Retinal pigment epithelial cell (primary cell): ENCODE measurements at places on chromosomes 4 and X.

GRCh38 chr4:3429651-3430050, 12.1 kb upstream of the HGFAC start:
- DNase-seq: no peak

- no peak for DNase-seq
Observed at GRCh38 chr4:74370912-74371311, 6.0 kb downstream of the EREG start.

GRCh38 chr4:146952896-146953295, 7.2 kb upstream of the TTC29 start:
- no peak for DNase-seq

GRCh38 chr4:176002007-176002613, 63.5 kb upstream of the WDR17 start:
- DNase-seq: no peak

DNA sequence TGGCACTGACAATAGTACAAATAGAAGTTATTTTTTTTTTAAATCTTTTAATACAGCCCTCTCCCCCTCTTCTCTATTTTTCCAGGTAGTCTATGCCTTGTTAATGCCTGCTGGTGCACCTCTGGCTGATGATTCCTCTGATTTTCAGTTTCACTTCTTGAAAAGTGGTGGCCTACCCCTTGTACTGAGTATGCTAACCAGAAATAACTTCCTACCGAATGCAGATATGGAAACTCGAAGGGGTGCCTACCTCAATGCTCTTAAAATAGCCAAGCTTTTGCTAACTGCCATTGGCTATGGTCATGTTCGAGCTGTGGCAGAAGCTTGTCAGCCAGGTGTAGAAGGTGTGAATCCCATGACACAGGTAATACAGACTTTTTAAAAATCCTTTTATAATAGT, 99.1 kb downstream of the USP9X start:
- no peak for DNase-seq

DNA sequence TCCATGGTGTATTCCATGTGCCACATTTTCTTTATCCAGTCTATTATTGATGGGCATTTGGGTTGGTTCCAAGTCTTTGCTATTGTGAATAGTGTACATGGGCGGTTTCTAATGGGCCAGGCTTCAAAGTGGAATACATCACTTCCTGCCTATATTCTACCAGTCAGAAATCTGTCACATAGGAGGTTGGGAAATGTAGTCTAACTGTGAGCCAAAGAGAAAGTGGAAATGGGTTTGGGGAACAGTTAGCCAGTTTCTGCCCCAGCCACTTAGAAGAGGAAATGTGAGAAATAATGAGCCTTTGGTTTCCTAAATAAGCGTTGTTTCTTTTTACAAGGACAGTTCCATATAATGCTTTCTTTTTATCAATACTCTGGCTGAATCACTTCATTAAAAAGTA, 85.1 kb upstream of the AP1S2 start:
- no peak for DNase-seq

DNA sequence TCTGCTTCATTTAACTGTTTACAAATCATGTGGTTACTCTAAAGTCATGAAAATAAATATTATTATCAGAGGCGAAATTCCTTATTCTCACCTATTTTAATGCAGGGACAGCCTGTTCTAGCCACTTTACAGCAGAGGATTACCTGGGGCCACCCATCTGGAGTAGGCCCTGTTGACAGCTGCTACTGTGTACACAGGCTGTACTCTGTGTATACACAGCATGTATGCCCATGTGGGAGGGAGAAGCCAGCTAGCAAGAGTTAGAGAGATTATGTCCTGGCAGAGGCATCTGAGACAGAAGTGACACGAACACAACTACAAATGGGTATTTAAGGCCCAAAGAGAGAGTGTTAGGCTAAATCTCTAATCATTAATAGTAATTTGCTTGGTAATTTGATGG, 62.1 kb downstream of the GPRIN3 start:
- no peak for DNase-seq

- no peak for DNase-seq
Observed at GRCh38 chr4:10245751-10246150, 129.2 kb upstream of the WDR1 start.

DNA sequence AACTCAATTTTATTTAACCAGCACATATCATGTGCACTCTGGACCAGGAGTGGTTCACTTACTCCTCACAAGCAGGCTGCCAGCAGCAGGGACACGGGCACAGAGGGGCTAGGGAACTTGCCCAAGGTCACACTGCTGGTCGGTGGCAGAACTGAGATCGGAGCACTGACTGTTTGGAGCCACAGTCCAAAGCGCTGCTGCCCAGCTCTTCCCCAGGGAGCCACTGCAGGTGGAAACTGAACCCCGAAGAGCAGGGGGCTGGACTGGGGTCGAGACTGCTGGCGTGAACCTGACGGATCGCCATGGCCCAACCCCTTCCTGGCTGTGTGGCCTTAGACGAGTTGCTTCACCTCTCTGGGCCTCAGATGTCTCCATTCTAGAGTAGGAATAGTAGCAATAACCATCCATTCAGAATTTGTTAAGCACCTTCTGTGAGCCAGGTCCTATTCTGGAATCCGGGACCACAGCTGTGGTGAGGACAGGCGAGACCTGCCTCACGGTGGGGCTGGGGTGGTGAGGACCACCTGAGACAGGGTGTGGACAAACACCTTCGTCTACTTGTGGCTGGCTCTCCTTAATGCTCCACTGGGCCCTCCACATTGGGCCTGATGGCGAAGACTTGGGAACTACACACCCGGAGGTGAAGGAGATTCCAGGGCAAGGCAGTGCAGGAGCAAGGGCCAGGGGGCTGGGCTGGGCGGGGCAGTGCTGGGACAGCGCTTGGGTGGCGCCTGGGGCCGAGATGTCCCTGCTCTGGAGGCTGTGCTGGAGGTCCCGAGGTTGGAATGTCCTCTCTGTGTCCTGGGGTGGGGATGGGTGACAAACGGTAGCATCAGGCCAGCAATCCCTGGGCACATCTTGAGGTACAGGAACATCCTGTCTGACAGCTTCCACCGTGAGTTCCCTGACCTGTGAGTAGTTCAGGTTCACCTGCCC, 32.0 kb upstream of the KIAA0232 start:
- no peak for DNase-seq

- DNase-seq: no peak
Observed at GRCh38 chr4:153025406-153025805, 89.3 kb downstream of the FHDC1 start.

DNA sequence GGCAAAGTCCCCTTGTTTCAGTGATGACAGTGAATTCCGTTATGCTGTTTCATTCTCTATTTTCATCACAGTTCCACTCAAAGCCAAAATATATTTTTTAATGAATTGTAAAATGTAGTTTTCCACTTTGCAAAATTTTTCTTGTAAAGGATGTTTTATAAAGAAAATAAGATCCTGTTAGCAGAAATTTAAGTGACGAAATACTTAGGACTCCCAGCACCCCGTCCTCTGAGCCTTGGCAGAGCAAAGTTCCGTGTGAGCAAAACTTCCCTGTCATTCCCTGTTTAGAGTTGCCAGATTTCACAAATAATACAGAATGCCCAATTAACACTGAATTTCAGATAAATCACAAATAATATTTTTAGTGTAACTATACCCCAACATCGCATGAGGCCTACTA, 81.0 kb upstream of the RBPJ start:
- DNase-seq: no peak

DNA sequence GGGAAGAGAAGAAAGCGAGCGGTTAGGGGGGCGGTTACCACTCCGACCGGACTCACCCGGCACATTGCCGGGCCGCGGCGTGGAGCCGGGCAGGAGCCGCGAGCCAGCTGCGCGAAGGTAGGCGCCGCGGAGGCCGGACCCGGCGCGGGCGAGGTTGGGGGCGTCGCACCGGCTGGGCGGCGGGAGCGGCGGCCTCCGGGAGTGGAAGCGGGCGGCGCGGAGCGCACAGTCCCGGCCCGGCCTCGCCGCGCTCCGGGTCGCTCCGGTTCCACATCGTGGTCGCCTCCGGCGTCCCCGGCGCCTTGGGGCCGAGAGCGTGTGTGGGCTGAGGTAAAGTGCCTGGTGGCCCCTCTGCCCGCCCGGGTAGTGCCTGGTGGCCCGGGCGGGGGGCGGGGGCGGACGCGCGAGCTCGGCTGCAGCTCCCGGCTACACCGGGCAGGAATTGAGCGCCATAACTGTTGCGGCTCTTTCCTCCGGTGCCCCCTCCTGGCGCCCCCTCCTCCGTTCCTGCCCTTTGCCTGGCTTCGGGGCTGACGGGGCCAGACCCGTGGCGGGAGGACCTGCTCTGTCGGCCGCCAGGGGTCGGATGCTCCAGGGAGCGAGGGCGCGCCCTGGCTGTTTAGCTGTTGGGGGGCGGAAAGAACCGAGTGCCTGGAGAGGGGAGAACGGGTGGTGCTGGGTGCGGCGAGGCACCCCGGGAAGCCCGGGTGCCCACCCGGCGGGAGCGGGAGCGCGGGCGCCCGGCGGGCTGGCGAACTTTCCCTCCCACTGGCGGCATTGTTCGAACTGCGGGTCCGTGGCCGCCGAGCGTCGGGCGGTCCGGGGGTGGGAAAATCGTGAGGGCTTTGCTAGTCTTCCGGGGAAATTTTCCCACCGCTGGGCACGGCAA, 626 bp downstream of the JADE3 start:
- DNase-seq: no peak

- no peak for DNase-seq
Observed at GRCh38 chr4:148238086-148238485, 204.1 kb downstream of the NR3C2 start.

- no peak for DNase-seq
Observed at GRCh38 chrX:63186137-63186536, 165.0 kb downstream of the SPIN4 start.

GRCh38 chrX:40504801-40505605, 75.8 kb upstream of the ATP6AP2 start:
- no peak for DNase-seq

DNA sequence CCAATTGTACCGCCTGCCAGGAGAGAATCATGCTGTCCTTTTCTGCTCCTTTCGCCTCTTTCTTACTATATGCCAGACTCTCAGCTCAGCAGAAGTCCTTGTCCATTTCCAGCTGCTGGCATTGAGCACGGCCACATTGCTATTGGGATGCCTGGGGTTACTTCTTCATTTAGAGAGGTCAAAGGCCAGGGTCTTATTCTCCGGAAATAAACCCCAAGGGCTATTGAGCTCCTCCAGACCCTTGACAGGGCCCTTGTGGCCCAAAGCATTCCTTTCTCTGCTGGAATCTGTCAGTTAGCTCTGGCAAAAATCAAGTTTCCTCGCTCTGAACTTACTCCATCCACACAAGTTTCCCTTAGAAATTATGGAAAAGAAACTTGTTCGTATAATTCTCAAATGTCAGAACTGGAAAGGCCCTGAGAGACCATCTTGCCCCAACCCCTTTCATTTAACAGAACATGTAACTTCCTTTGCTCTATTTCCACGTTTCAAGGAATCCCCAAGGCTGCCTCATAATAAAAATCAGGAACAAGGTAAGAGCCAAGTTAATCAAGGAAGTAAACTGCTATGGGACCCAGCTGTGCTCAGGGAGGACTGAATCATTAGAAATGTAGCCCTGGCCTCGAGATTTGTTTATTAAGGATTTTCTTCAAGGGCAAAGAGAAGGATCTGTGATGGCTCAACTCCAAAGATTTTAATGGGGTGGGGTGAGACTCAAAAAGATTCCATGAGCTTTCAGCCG, 11.8 kb downstream of the AKAP4 start:
- DNase-seq: no peak

DNA sequence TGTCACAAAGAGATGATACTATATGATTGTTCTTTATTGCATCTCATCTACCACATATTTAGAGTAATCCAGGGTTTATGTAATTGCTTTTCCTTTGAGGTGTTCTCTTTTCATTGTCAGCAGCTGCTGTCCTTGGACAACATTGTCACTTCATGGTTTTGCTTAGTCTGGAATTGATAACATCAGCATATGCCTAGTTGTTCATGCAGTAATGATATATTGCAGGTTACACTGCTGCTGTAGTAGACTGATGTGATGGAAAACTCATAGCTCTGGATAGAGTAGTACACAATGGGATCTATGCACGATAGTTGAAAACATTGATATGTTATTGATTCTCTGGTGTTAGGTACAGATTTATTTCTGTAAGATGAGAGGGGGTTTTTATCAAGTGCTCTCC, 13.7 kb downstream of the NEIL3 start:
- no peak for DNase-seq

DNA sequence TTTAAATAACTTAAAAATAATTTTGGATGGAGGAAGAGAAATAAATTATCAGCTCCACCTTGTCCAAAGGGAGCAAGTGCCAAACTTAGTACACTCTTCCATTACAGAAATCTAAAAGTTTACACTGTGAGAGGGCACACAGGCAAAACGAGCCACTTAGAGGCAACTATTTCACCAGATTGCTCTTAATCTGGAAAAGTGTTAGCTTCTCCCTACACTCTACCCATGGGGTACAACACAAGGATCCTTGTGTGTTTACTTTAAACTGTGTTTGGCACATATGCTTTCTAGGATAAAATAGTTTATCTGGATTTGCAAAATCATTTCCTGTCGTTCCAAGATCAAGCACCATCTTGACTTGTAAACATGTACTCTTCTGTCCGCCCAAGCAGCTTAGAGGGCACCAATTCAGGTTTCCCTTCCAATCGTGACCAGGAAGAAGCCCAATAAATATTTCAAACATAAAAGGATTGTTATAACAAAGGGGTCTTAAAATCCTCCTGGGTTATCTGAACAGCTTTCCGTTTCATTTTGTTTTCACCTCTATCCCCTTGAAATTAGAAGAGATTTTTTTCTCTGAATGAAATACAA, 29.0 kb upstream of the KDR start:
- no peak for DNase-seq

- no peak for DNase-seq
Observed at GRCh38 chr4:62235911-62236310, 1035.8 kb downstream of the ADGRL3 start.

DNA sequence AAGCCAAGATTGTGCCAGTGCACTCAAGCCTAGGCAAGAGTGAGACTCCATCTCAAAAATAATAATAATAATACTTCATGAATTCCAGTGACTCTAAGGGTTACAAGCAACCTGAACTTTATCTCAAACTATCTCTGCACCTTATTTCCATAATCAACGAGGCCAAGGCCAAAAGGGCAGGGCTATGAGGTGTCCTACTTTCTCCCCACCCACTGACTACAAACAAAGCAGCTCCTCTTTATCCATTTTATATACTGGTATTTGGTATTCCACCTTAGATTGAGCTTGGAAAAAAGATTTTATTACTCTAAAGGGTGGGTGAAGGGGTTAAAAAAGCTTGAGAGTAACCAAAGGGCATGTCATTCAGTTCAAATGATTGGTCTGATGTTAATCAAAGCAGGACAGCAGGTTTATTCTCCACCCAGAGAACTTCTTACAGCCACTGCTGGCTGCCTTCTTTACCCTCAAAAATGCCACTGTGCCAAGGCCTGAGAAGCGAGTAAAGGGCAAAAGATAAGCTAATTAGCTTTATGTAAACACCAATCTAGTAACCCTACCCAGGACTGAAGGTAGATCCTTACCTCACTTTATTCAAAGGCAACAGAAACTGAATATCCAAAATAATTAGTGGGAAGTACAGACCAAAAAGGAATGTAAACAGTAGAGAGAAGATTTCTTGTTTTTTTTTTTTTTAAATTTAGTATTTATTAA, 28.2 kb downstream of the APOO start:
- no peak for DNase-seq

- no peak for DNase-seq
Observed at GRCh38 chr4:188171551-188171950, 32.3 kb downstream of the TRIML1 start.
